Activated gamma-delta T cell treated with anti-CD3 and anti-CD28 coated beads, Interleukin-2, amount 50 U/mL, for 16 hours (primary cell): ENCODE measurements at places on chromosomes 16 and 17.

DNA sequence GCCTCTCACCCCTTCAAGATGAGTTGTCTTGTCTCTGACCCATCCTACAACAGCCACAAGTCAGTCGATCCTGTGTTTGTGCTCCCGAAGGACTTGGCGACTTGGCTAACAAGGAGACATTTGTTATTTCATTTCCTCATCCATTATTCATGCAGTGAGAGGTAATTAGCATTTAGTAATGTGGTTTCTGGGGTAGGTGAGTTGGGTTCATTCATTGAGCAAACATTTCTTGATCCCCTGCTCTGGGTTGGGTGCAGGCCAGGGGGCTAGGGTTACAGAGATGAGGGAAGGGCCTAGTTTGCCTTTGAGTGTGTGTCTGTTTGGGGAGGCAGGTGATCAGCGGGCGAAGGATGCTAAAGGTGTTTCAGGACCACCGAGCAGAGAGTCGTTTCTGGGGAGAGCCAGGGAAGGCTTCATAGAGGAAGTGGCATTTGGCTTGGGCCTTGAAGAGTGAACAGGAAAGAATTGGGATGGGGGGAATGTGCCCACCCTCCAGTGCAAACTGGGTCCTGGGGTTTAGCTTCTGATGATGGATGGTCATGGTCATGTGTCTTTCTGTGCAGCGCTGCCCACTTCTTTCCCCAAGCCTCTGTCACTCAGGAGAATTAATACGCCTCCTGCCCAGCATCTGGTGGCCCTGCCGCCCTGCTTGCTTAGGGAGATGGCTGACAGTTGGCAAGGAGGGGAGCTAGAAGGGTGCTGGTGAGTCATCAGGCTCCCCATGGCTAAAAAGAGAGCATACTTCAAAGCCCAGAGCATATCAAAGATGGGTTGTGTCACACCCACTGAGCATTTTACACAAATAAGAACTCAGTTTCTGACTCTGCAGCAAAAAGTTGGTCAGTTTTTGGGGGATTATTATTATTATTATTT is 38.5 kb downstream of the MSI2 start:
- peak; percentile 35 for DNase-seq

DNA sequence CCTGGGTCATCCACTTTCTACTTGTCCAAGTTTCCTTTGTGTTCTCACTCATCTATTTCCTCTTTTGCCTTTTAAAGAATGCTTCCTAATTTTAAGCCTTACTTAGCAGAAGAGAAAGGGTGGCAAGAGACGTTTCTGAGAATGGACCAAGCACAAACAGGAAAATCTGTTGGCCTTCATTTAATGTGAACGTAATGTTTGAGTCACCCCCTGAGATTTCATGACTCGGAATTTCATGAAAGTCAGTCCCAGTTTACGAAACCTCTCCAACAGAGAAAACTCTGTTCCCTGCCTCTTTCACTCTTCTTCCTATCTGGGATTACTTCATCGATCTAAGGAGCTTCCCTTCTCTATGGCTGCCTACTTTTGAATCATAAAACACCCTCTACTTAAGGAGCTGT is at the start of gene CD300E:
Gene CD300E (minus strand): TSS at position 46 of the 401 bp plus-strand sequence. CDS start 117 bp downstream, outside the sequence.
- no peak for DNase-seq

GRCh38 chr17:78096093-78096492 is 32.5 kb downstream of the TMC6 start:
- no peak for DNase-seq

GRCh38 chr17:45258981-45259380 is 2.9 kb downstream of the SPATA32 start:
- DNase-seq = no peak

GRCh38 chr16:56869513-56870275 is 4.7 kb downstream of the SLC12A3 start:
- DNase-seq = no peak

DNA sequence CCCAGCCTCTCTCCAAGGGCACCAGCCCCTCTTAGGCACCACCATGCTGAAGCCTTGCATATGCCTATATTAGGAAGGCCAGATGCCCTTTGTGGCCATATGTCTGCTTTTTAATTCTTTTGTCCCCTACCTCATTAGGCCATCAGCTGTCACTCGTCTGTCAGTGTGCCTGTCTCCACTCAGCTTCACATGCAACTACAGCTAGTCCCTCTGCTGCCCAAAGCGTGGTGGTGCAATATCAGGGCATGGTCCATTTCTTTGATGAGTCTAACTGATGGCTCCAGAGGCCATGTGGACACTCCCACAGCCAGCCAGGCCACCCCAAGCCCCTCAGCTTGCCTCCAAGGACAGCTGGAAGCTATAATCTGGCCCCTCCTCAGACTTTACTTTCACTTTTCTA is 36.3 kb downstream of the MYO18A start:
- DNase-seq = no peak

GRCh38 chr17:28746611-28747050 is 2.8 kb downstream of the TRAF4 start:
- no peak for DNase-seq

DNA sequence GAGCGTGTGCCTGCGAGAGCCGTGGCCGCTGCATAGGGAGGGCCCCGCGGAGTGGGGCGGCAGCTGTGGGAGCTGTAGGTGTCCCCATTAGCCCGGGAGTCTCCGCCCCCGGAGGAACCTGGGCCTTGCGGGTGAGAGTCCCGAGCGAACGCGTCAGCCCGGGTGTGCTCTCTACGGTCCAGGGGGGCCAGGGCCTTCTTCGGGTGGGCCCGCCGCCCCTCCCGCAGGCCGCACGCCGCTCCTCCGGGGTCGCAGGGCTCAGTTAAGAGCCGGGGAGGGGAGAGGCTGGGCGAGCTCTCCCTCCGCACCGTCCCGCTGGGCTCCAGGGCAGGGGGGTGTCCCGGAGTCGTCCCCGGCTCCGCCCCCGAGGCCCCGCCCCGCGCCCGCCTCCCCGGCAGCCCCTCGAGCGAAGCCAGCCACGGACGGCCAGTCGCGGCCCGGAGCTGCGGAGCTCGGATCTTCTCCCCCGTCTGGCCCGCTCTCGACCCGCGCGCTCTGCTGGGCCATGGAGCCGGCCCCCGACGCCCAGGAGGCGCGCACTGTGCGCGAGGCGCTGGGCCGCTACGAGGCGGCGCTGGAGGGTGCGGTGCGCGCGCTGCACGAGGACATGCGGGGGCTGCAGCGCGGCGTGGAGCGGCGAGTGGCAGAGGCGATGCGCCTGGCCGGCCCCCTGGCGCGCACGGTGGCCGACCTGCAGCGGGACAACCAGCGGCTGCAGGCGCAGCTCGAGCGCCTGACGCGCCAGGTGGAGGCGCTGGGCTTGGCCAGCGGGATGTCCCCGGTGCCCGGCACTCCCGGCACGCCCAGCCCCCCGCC is at the start of gene SMTNL2:
Gene SMTNL2 (plus strand): TSS at position 429 of the 816 bp plus-strand sequence. CDS start 77 bp downstream, at position 506.
- no peak for DNase-seq
